ENCODE measurements at places on chromosomes 11 and 22. TPM values are rescaled to one million over a fixed set of nuclear protein-coding genes. Genes with fewer than 3 reads are reported as not detected.

GRCh38 chr11:73401924-73402833 is 26.0 kb downstream of the RELT start:
- peak; percentile 7 for DNase-seq

DNA sequence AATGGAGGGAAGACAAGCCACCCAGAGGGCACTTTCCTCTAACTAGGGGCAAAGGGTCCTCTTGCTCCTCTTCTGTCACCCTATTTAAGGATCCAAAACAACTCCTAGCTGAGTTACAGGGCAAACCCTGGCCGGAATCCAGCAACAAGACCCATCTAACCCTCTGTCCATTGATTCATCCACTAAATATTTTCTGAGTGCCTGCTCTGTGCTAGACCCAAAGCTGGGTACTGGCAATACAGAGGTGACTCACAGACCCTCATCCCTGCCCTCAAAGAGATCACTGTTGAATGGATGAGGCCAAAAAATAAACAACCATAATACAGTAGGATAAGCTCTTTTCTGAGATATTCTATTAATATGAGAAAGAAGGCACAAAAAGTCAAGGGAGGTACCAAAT is 4.3 kb upstream of the GALNT18 start:
- DNase-seq = no peak

TIMM10 gene
- 37.3 TPM for polyA plus RNA-seq

PGM2L1 gene
- polyA plus RNA-seq = 4.4 TPM

DNA sequence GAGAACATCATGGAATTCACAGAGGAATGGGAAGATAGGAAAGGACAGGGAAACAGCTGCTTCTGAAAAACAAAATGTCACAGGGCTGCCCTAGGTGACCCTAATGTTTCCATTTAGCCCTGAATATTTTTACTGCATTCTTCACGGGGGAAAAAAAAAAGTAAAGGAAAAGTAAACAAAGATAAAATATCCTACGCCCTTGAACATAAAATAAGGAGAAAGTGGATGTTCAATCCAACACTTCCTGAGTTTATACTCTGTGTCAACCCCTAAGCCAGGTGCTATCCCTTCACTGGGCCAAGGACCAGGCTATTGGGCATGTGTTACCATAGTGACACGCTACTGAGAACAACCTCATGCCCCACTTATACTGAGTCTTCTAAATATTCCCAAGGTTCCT is 84.7 kb downstream of the FAM76B start:
- no peak for DNase-seq

ADM2 gene
- polyA plus RNA-seq = 0.23 TPM

GRIK4 gene
- polyA plus RNA-seq = 0.72 TPM

OR4A16 gene
- polyA plus RNA-seq = not detected

- DNase-seq = no peak
Observed at GRCh38 chr11:57419146-57419545, 7.8 kb downstream of the SLC43A3 start.

GRCh38 chr11:96207459-96208449 is 135.2 kb downstream of the MAML2 start:
- peak; percentile 75 for DNase-seq

SYCE3 gene
- not detected for polyA plus RNA-seq

- no peak for DNase-seq
Observed at GRCh38 chr11:131506348-131506747, 135.9 kb downstream of the NTM start.

CRYBA4 gene
- not detected for polyA plus RNA-seq
